Mucosa of descending colon (tissue), 3 donors: ENCODE measurements at places on chromosomes 13 and 19.

DNA sequence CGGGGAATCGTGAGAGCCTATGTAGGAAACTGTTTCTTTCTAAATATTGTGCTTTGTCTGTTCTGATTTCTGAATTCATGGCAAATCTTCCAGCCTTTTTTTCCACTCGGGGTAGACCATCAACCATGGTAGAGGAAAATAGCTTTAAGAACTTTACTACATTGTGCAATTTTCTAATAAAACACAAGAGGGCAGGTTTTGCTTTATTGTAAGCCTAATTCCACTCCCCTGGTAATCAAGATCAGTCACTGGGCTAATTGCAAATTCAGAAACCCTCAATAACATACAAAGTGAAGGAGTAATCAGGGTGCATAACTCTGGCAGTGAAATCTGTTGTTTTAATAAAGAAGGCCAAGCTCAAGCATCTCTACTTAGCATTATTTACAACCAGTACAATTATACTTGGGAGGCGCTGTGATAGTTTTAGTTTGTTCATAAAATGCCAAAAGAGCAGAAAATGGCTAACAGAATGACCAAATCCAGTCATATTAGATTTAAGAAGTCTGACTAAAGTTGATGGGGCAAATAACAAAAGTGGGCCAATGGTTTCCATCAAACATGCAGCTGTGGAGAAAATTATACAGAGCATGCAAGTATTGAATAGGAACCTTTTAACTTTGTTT, 43.8 kb downstream of the DCT start:
- DNase-seq = no peak

DNA sequence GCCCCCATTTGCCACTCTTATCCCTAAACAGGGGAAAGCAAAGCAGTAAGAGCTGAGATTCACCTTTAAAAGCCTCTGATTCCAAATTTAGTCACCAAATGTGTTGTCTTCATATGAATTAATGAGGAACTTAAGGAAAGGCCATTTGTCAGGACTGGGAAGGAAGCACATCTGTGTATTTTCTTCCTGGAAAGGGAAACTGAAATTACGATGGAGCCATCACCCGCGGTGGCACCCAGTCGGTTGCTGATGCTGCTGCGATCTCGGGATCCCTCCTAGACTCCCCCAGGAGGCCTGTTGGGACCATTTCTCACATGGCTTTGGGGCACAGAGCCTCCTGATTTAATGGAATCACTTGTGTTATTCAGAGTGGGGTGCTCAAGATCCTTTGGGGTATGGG, 7.4 kb upstream of the IL4I1 start:
- no peak for DNase-seq

- DNase-seq = peak; percentile 93
These were observed 1.5 kb downstream of the MYADM start for GRCh38 chr19:53868892-53869804.

GRCh38 chr19:5037936-5038335, 69.0 kb downstream of the KDM4B start:
- DNase-seq = no peak

DNA sequence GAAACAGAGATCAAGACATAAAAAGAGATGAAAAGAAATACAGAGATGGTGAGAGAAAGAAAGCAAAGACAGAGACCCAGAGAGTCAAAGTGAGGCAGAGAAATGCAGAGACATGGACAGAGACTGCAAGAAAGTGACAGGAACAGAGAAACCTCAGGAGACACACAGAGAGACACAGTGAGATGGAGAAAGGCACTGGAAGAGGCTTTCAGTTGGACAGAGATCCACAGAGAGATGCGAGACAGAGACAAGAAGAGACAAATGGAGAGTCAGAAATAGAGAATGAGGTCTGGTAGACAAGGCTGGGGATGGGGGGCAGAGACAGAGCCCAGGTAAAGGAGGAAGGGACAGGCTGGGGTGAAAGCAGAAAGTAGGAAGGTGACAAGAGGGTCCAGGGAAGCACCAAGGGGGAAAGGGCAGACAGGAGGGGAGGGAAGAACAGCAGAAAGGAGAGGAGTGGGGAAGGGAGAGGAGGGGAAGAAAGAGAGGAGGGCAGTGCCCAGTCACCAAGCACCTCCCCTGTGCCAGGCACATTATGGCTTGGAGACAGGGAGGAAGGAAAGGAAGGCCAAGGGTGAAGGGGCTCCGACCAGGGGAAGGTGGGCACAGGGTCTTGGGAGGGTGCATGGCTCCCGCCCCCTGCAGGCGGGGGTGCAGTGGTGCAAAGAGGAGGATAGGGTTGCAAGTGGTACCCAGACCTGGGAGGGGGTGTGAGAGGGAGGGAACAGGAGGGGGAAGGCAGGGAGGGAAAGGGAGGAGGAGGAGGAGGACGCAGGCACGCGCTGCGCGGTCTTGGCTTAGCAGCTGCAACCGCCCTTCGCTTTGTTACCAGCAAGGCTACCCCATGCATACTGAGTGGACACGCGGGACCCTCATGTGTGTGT, 38.4 kb downstream of the DEDD2 start:
- DNase-seq = no peak

GRCh38 chr13:40999416-40999815, 19.7 kb downstream of the ELF1 start:
- no peak for DNase-seq

DNA sequence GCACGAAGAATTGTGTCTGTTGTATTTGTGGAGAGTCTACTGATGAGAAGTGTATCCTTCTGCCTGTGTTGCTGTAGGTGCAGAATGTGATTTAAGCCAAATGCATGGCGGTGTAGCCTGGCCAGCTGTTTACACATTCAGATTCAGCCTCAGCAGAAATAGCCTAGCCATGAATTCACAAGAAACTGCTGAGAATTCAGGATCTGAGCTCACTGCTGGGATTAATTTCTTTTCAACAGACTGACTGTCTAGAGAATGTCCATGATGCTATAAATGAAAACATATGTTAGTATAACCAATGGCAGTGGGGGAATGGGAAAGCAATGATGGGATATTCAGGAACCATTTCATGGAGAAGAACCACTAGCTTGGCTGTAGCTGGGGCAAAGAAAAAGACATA, 77.4 kb upstream of the RNF113B start:
- DNase-seq = no peak

- DNase-seq = no peak
These were observed 42.7 kb upstream of the ZNF780A start for GRCh38 chr19:40133491-40133890.

DNA sequence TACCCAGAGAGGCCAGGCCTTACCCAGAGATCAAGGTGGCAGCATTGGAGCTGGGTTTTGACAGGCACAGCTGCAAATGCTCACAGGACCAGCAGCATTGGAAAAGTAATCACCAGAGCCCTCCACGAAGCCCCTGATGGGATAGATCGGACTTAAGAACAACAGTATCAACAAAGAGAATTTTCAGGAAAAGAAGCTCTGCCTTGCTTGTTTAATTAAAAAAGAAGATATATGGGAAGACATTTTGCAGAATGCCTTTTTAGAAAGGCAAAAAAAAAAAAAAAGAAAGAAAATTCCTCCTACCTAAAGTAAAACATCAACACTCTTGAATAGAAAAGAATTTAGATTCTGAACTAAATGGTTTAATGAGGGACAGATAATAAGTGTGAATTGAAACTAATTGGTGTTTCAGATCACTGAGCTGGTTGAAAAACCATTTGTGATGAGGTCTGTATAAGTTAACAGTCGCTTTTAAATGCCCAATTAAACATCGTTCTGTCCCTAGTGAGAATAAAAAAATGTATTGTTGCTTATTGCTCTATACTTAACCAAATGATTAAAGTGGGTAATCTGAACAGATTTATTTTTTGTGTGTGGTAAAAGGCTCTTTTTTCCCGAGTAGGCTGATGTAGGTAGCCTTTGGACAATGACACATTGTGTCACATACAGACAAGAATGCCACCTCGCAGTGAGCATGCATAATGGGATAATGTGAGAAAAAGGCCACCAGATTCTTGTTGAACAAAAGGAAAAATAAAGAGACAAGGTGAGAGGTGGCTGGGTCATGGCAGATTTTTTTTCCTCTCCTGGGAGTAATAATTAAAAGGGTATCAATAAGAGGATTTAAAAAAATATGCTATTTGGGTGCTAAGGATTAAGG, 93.0 kb upstream of the ARGLU1 start:
- no peak for DNase-seq

DNA sequence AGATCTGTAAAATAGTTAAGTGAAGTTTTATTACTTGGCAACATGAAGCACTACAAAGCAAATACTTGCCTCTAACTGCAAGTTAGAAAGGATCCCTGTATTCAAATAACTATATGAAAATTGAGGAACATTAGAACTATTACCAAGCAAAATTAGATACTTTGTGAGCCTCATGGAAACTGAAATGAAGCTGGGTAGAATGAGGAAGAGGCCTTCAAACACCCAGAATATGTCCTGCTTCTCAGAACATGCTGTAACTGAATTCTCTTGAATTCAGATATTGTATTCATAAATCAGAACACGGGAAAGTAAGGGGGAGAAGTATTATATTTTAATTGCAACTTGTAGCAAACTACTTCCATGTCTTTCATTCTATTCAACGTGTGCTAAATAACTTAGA, 947.9 kb downstream of the PCDH17 start:
- DNase-seq = no peak

DNA sequence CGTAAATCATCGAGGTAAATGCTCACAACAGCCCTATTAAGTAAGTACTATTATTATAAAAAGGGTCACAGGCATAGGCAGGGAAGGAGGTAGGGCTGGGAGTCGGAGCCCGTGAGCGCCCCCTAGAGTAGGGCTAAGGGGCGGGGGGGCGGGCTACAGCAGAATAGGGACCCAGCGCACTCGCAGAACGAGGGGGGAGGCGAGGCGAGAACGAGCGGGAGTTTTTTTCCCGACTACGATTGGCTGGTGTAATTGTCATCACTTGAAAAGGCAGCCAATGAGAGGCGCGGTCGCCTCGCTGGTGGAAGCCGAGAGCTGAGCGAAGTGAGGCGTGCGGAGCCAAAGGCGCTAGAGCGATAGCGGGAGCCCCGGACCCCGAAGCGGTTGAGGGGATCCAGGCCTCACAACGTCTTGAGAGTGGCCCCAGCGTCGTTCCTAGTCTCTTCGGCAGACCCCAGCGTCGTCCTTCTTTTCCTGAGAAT, 24.2 kb downstream of the KEAP1 start:
- DNase-seq = peak; percentile 88
